ENCODE measurements at places on chromosomes 2 and 18.
A peak's percentile ranks its signal among the peaks of the same experiment; 100 is the strongest.

DNA sequence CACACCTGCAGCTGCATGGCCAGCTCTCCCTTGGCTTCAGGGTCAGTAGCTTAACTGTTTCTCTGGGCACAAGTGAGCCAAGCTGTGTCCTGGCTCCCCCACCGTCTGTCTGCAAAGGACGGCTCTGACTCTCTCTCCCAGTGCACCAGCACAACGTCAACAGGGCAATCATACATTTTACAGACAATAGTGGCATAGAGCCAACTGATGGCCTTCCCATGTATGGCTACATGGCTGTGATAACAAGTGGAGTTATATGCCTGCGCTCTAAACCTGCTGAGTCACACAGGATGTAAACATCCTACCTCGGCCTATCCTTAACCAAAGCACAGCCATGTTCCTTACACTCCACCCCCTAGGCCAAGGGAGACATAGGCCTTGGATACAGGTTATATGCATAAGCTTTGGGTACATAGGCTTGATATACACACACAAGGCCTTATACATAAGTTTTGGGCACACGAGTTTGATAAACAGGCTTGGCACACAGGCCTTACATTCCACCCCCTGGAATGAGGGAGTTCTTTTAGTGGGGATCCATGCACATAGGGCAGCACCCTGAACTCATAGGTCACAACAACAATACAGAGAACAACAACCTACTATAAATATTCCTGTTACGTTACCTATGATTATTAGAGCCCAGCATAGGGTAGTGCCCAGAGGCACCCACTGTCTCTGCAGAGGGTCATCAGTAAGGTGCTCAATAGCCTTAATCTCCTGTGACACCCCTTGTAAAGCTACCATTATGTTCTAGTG, 17.7 kb downstream of the PHOSPHO2 start:
- DNase-seq: no peak

- DNase-seq: no peak
Observed at GRCh38 chr2:120105360-120105759, 92.5 kb downstream of the EPB41L5 start.

DNA sequence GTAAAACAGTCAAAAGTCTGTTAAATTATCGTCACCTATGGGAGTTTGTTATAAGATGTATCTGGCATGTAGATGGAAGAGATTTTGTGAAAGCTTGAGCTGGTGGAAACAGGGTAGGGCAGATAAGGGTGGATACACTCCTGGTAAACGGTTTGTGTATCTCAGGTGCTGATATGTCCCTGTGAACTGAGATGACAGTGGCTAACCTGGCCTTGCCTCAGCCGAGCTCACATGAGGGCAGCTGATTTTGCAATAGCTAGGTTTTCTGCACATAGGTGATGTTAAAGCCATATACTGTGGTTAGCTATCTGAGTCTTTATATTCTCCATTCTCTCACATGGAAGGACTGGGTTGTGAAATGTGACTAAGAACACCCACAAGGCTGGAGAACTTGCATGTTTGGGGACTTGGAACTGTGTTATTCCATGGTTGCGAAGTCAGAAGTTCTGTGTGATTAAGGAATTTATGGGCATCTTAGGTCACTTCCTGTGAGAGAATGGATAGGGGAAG, 205.1 kb downstream of the TPGS2 start:
- DNase-seq: no peak

DNA sequence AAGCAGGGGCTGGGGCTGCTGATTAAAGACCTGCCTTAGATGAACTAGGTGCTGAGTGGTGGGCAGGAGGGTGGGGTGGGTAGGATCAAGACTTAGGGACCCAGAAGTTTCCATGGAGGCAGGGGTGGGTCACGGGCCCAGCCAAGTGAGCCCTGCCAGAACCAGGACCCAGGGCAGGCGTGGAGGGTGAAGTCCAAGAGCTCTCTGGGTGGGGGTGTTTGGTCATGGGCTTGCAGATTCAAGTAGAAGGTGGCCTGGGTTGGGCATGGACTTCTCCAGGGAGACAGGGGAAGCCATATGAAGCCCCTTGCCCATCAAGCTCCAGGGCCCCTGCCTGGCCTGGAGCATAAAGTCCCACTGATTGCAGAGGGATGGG, 168.8 kb downstream of the SMAD7 start:
- DNase-seq: no peak

DNA sequence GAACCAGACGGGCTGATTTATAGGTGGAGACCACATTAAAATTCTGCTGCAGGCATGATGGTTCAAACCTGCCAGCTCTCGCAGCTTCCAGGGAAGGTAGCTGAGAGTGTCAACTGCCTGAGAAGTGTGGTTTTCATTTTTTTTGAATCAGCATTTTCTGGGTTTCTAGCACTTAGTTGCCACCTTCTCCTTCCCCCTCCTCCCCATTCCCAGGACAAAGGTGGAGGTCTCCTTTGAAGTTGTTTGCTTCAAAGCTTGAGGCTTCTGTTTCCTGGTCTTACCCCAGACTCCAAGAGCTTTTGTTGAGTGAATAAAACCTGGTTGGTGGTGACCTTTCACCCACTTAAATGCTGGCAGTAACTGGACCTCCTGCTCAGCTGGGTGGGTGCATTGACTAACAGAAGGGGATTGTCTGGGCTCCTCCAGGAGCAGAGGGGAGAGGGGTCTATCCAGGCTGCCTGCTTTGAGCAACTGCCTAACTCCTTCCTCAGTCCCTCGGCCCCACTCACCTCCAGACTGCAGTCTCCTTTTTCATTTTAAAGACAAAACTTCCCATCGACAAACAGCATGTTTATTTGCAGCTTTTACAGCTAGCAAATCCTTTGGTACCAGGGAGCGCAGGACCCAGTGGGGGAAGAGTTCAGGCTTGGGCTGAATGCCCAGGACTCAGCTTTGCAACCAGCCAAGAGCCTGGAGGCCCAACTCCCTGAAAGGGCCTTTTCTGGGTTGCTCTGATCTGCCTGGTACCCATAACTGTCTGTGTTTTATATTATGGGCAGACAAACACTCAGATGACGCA, 3.5 kb downstream of the RHOB start:
- DNase-seq: no peak

DNA sequence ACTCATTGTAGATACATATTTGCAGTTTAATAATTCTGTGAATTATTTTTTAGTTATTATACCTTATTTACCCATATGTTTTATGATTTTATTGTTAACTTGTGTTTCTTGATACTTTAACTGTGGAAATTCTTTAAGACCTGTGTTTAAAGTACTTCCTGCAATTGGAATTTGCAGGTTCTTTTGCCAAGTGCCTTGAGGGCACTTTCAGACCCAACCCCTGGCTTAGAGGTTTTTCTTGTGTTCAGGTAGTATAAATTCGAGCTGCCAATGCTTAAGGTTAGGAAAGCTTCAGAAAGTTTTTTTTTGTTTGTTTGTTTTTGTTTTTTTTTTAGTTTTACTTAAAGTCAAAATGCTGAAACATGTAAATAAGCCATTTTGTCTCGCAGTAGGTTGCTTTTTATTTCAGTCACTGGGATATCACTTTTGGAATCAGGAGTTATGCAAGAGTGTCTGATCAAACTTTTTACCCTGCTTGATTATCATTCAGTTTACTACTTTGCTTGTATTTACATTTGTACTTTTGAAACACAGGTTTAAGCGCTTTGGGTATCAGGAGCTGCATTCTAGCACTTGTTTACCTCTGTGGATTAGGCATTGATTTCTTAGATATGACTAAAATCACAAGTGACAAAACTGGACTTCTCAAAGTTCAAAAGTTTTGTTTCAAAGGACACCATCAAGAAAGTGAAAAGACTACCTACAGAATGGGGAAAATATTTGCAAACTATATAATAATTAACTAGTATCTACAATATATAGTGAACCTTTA, 31.8 kb downstream of the TDRD15 start:
- no peak for DNase-seq

DNA sequence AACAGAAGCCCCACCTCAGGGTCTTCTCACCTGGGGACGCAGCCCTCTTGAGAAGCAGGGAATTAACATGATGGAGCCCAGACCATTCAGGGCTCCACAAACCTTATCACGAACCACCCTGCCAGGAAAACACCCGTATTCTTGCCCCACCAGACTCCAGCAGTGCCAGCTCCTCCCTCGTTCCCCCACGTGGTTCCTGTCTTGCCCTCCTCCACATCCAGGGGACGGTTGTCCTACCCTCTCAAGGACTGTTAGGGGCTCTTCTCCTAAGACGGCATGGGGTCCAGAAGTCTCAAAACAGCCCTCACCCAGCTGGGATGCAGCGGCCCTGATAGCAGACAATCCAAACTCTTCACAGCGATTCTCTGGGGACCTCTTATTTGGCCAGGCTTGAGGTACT, 372.2 kb upstream of the HS6ST1 start:
- DNase-seq: no peak

DNA sequence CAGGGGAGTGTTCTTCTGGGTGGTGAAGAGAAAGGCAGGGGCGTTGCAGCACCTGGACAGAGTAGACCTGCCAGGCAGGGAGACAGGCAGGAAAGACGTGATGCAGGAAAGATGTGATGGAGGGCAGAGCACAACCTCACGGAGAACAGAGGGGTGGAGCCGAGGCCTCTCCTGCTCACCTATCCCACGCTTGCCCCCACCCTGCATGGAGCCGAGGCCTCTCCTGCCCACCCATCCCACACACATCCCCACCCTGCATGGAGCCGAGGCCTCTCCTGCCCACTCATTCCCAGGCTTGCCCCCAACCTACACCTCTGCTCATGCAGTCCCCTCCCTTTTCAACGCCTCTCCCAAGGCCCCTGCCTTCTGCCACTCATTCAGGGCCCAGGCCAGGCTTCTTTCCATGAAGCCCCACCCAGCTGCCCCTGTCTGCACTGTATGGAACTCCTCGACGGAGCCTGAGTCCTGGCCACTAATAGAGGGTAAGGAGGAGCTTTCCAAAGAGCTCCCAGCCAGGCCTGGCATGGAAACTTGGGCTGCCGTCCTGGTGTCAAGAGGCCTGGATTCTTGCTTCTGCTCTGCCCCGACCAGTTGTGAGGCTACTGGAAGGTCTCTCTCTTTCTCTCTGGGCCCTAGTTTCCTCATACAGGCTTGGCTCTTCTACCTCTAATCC, 32.0 kb upstream of the LOXHD1 start:
- DNase-seq: no peak

- no peak for DNase-seq
Observed at GRCh38 chr2:190854726-190855125, 25.9 kb upstream of the GLS start.

- no peak for DNase-seq
Observed at GRCh38 chr18:11751341-11752115, 62.5 kb downstream of the GNAL start.

DNA sequence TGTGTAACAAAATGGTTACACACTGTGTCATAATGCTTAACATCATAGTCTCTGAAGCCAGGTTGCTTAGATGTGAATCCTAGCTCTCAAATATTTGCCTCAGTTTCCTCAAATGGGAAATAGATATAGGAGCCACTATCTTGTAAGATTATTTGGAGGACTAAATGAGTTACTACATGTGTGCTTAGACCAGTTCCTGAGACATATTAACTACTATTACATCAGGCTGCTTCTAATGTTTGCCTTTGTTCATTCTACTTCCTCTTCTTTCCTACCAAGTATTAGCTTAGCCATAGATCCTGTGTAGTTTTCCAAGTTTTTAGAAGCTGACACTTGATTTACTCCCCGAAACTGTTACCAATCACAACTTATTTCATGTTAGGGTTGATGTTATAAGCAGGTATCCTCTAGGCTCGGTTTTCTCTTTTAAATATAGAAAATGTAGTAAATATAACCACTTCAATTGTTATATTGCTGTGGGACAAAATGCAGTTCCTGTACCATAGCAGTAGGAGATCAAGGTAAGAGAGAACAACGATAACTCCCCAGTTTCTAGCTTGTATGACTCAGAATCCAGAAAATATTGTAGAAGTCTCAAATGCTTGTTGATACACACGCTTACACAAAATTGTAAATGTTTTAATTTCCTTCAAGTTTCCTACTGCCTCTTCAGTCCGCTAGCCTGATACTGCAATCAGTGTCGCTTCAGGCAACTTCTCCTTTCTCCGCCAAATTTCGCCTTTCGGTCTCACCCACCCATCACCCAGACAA, 751 bp upstream of the DNAJC10 start:
- DNase-seq: peak; percentile 11

- DNase-seq: no peak
Observed at GRCh38 chr2:41137031-41137430, 685.1 kb upstream of the SLC8A1 start.

GRCh38 chr2:101012706-101013181, 10.7 kb downstream of the RPL31 start:
- DNase-seq: no peak

GRCh38 chr2:212227755-212228154, 310.8 kb downstream of the ERBB4 start:
- peak; percentile 18 for DNase-seq

GRCh38 chr2:119291588-119292167, 68.0 kb downstream of the STEAP3 start:
- no peak for DNase-seq

DNA sequence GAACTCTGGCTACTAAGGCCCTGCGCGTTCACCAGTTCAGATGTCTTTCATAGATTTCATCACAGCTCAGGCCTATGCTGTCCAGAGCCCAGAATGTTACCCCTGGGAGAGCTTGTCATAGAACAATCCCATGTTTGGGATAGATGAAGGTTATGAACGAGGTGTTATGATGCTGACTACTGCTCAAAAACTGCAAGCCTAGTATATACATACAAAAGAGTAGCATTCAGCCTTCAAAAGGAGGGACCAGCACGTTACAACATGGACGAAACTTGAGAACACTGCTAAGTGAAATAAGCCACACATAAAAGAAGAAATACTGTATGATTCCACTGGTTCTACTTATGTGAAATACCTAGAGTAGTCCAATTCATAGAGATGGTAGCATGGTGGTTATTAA, 401.9 kb downstream of the NBAS start:
- DNase-seq: no peak

DNA sequence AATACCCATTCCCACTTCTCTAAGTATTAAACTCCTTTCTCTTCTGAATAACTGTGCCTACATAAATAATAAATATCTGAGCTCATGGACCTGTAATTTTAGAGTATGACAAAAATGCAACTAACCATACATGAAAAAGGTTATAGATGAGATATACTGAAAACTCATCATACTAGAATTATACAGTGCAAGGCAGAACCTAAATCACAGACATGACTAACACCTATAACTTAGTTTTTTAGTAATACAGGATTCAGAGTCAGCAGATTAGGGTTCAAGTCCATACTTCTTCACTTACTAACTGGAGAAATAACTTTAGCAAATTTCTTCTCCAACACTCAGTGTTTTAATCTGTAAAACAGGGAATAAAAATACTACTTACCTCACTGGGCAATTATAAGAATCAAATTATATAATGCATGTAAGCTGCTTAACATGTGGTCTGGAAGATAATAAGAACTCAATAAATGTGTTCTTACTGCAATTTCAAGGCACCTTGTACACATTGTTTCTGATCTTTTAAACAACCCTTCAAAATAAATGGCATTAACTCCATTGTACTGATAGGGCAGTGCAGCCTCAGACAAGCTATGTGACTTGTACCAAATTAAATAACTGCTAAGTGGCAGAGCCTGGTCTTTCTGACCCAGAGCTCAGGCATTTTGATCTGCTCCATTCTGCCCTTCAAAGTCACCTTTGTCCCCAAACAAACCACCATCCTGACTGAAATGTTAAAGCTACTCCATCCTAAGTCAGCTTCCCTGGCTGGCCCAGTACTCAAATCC, 39.6 kb upstream of the KLF7 start:
- DNase-seq: no peak

All from NCI-H510A (cell line).